Stimulated activated CD4-positive, alpha-beta T cell treated with anti-CD3 and anti-CD28 coated beads, Interleukin-1b, Interleukin-23, amount 100 ng/mL, for 1 hour (primary cell): ENCODE measurements at places on chromosomes 4 and X.

GRCh38 chr4:127165971-127166370 is 466.8 kb upstream of the INTU start:
- DNase-seq = no peak

- no peak for DNase-seq
These were observed at the start of gene GPC3 for GRCh38 chrX:133985164-133985966. Gene GPC3 (minus strand): TSS chrX:133985594.

GRCh38 chr4:186132577-186133242 is 28.2 kb downstream of the FAM149A start:
- no peak for DNase-seq

- DNase-seq = no peak
These were observed 201.5 kb downstream of the TBX22 start for GRCh38 chrX:80216086-80216485.

GRCh38 chrX:70301716-70302115 is 11.8 kb downstream of the KIF4A start:
- DNase-seq = no peak

GRCh38 chrX:153992180-153992579 is 19.6 kb downstream of the TMEM187 start:
- no peak for DNase-seq

DNA sequence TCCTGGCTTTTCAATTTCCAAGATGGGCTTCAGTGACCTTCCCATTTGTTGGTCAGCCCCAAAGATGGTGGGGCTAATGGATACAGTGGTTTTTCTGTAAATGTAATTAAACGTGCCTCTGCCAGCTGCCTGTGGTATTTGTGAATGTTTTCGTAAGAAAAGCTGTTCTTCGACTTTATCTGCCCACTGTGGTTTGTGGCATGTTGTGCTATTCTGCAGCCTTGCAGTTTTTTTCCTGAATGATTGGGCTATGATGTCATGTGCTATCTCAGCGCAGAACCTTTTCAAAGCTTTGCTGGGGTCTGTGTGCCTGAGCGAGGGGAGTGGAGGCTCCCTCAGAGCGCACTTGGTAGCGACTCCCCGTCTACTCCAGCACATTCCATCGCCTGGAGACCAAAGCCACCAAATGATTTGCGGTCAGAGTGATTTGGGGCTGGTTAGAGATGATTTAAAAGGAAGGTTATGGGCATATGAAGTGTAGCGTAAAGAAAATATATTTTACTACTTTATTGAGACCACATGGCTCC is 137.5 kb downstream of the PALLD start:
- no peak for DNase-seq

- no peak for DNase-seq
These were observed 10.3 kb downstream of the NMU start for GRCh38 chr4:55625835-55626234.

GRCh38 chr4:183798301-183799253 is 106.5 kb upstream of the STOX2 start:
- DNase-seq = no peak

DNA sequence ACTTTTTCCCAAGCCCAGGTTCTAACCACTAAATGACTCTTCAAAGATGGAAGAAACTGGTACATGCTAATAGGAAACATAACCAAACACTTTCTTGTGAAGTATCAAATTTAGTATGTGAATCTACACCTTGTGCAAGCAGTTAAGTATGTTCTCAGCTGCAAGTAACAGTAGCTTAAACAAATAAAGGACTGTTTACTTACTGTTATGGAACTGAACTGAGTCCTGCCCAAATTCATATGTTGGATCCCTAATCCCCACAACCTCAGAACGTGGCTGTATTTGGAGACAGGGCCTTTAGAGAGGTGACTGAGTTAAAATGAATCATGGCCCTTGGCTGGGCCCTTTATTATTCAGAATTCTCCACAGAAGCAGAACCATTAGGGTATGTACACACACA is 178.7 kb downstream of the KDR start:
- no peak for DNase-seq

DNA sequence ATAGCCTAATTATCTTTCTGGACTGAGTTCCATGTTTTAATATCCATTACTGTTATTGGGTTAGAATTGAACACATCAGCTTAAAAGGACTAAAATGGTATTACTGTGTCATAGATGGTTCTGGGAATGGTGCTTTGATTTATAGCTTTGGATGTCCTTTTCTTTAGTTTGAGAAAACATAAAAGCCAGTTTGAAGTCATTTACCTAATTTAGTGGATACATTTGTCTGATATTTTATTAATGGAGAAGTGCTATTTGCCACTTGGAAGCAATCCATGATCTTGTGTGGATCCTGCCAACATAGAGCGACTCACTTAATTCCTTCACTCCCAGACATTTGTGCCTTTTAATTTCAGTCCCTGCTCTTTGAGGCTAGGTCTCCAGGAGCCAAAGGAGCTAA is 212.4 kb upstream of the PACRGL start:
- no peak for DNase-seq

DNA sequence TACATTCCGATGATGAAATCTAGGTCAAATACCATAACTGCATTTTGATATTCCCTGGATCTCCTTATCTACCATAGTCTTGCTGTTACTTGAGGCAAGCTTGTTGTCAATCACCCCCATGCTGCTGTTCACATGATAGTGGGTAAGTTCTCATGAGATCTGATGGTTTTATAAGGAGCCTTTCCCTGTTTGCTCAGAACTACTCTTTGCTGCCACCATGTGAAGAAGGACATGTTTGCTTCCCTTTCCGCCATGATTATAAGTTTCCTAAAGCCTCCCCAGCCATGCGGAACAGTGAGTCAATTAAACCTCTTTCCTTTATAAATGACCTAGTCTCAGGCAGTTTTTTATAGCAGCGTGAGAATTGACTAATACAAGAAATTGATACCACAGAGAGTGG is 432.0 kb downstream of the GLUD2 start:
- no peak for DNase-seq

GRCh38 chr4:73099143-73099542 is 29.6 kb upstream of the COX18 start:
- DNase-seq = no peak

GRCh38 chr4:47873877-47874541 is 36.1 kb upstream of the CORIN start:
- no peak for DNase-seq

- DNase-seq = no peak
These were observed 30.8 kb downstream of the DIAPH2 start for GRCh38 chrX:96715481-96715880.

DNA sequence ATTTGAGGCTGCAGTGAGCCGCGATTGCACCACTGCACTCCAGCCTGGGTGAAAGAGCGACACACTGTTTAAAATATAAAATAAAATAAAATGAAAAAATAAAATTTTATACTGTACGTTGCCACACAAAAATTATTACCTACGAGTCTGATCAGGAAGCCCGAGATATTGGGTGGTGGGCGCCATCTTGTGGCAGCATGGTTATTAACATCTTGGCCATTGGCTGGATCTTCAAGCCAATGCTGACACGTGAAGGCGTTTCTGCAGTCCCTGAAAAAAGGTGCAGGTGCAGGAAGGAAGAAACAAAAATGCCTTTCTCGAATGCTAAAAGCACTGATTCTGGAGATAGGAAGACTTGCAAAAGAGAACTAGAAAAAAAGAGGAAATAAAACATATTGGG is 4.9 kb upstream of the TLR8 start:
- peak; percentile 43 for DNase-seq

GRCh38 chrX:9682456-9682855 is 83.2 kb downstream of the GPR143 start:
- no peak for DNase-seq

GRCh38 chr4:14092741-14093140 is 465.2 kb upstream of the BOD1L1 start:
- DNase-seq = no peak

GRCh38 chr4:39621582-39621981 is 17.1 kb downstream of the SMIM14 start:
- DNase-seq = no peak

GRCh38 chr4:2458546-2459491 is 10.1 kb upstream of the RNF4 start:
- no peak for DNase-seq

DNA sequence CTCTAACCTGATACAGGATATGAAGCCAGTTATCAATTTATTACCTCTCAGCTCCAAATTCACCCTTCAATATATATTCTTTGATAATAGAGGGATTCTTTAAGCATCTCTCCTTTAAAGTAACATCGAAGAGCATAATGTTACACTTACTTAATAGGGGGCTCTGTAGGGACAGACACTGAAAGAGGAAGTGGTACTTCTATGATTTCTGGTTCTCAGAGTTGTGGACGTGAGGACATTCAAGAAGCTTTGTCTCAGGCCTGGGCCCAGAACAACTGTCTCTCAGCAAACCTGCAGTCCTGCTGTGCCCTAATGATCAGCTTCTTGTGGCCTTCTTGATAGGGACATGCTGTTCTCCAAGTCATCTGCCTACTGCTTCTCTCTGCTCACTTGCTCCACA is 4.2 kb upstream of the ZXDB start:
- no peak for DNase-seq

GRCh38 chrX:8864161-8864560 is 63.0 kb upstream of the FAM9A start:
- DNase-seq = no peak

DNA sequence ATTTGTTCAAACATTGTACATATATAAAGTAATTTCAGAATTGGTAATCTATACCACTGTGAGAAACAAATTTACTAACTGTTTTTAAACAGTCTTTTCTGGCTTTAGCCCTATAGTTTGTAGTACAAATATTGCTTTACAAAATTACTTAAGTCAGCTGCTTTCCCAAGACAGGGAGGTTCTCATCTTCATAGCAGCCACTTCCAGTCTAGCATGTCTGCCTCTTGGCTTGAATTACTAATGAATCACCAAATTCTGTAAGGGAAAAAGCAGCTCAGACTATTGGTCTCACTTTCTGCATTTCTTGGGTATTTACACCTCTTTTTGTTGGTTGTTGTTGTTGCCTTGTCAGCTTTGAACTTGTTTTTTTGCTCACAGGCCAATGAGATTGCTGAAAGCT is 187.2 kb downstream of the NPFFR2 start:
- DNase-seq = no peak

GRCh38 chrX:67953658-67954057 is 409.8 kb downstream of the AR start:
- no peak for DNase-seq

GRCh38 chr4:169612871-169613859 is 782 bp upstream of the NEK1 start:
- DNase-seq = peak; percentile 33

DNA sequence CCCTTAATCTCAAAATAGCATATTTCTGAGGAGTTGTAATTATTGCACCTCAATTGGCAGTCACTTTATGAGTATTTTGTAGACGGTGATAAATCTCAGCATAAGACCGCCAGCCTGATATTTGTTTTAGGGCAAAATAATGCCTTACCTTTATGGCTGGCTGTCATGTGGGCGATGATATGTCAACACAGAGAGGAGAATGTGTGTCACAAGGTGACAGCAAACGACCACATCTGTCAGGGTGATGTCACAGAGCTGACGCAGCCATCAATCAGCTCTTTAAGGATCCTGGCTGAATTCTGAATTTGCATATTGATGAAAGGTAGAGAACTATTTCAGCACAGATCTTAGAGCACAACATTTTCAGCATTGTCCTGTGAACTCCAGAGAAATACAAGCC is 209.7 kb downstream of the CEP135 start:
- DNase-seq = no peak

GRCh38 chr4:555566-556275 is 20.4 kb downstream of the TMEM271 start:
- DNase-seq = no peak
